ENCODE measurements at places on chromosomes 5 and 9.

- DNase-seq: peak; percentile 42
Observed at GRCh38 chr5:111227801-111228200, 3.6 kb downstream of the CAMK4 start.

DNA sequence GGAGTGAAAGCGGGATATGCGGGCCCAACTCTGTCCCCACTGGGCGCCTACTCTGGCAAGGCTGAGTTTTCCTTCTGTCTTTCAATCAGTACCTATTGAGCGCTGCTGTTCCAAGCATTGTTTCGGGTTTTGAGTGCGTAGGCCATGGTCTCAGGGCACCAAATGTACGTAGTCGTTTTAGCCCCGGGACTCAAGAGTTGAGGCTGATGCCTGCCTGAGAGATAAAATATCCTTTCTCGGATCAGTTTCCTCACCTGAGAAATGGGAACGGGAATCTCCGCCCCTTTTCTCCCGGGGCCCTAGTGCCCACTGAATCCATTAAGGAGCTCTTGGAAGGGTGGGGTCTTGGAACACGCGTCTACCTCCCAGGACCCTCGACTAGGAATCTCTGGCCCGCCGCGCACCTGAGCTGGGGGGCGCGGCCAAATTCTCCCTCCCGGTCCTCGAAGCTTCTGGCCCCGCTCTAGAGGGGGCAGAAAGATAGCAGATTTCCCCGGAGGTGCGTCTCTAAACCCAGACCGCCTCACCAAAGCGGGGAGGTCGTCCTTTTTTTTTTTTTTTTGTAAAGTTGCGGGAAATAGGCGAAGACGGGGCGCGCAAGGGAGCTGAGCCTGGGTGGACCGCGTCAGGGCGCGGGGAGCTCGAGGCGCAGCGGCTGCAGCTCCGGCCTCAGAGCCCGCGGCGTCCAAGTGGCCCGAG lies 494 bp upstream of the CXXC5 start:
- DNase-seq: no peak

GRCh38 chr9:109652971-109653370 lies 127.0 kb upstream of the PALM2AKAP2 start:
- peak; percentile 22 for DNase-seq

DNA sequence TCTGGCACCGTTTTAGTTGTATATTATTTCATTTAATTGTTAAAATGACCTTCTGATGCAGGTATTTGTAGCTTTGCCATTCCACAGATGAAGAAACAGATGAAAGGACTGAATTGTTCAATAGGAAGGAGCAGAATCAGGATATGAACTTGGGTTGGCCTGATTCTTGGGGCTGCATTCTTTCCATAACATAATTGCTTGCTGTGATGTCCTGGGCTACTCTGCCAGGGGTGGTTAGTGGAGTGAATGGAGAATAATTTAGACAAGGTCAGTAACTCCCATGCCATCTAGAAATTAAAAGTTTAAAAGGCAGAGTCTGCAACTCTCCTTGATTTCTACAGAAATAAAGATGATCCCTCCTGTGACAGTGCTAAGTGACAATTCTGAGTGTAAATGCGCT lies 15.9 kb downstream of the TLR4 start:
- DNase-seq: no peak

GRCh38 chr5:124234770-124235562 lies 511.5 kb downstream of the ZNF608 start:
- no peak for DNase-seq

- DNase-seq: no peak
Observed at GRCh38 chr5:57476601-57477056, 6.0 kb downstream of the ACTBL2 start.

GRCh38 chr9:90727488-90727887 lies 74.1 kb upstream of the SYK start:
- no peak for DNase-seq

GRCh38 chr5:2522372-2522771 lies 229.1 kb downstream of the IRX2 start:
- no peak for DNase-seq

DNA sequence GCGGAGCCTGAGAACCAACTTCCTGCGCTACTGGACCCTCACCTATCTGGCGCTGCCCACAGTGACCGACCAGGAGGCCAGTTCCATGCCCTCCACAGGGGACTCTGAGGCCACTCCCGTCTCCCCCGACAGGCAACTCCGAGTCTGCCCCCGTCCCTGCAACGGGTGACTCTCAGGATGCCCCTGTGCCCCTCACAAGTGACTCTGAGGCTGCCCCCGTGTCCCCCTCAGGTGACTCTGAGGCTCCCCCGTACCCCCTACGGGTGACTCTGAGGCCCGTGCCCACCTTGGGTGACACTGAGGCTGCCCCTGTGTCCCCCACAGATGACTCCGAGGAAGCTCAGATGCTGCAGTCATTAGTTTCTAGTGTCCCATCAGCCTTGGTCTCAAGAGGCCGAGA lies 25.1 kb downstream of the CEL start:
- DNase-seq: no peak

DNA sequence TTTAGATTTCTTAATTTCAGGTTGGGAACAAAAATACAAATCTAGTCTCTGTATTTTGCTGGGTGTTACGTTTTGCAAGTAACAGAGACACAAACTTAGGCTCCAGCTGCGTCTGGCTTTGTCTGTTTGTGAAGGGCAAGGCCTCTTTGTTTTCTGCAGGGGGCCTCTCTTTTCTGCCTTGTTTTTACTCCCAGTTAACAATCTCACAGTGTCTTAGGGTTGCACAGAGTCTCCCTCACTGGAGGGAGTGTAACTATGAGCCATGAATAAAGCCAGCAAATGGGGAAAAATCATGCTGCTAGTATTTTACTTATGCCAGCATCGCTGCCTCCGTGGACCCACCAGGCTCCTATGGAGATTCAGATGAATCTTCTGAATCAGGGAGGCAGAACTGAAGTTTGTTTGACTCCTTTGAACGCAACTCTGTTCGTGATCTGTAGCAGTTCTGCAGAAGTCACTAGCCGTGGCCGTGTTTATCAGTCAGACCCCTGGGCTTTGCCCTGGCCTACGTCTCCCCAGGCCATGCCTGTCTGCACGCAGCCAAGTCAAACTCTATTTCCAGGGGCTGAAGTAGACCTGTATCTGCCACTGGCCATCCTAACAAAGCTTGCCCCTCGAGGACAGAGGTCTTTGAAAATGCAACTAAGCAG lies 77.2 kb downstream of the ATP10B start:
- DNase-seq: no peak

DNA sequence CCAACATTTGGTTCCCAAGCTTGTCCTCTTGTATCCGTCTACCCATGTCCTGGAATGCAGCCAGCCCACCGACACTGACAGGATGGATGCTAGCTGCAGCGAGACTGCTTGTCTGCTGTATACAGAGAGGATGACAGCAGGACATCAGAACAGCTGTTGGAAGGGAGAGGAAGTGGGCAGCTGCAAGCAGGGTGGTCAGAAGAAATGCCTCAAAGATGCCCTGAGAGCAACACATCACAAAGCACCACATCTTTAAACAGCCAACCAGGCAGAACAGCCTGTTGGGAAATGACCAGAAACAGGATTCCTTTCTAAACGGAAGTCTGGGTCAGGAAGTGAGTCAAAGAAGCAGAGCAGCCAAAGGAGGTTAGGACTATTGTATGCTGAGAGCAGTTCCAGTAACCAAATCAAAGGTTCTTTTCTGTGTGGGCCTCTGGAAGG lies 219.1 kb downstream of the NDUFS4 start:
- DNase-seq: peak; percentile 58

GRCh38 chr5:73946278-73946677 lies 320.3 kb downstream of the ARHGEF28 start:
- DNase-seq: no peak

- no peak for DNase-seq
Observed at GRCh38 chr5:73445665-73446630, 2.6 kb downstream of the FOXD1 start.

DNA sequence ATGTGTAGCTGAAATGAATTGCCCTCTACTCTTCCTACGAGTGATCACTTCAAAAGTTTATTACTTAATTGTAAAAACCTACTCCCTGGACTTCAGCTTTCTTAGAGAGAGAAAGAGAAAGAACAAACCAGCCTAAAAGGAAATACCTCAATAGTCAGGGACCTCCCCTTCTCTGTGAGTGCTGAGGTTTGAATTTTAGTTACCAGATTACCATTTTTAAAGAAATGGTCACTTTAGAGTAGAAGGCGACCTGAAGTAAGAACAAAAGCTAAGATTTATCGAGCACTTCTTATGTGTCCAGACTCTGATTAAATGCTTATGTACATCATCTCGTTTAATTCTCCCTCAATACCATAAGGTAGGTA lies 11.3 kb downstream of the RAPGEF1 start:
- DNase-seq: no peak

GRCh38 chr5:81202655-81203054 lies 30.5 kb upstream of the CKMT2 start:
- DNase-seq: no peak

DNA sequence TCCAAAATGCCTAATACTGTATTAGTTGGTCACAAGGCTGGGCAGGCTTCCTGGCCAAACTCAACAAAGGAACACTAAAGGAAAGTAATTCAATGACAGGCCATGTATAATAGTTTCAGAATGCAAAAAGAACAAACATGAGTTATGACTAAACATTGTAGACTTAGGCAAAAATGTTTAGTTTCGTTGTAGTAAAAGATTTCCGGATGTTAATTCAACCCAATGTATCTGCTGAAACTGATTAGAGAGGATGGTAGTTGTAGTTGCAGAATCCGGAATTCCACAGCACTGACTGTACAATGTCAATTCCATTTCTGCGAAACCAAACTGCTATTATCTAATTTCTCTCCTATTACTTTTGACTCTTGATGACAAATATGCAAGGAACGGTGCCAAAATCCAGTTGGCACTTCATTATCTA lies 117.9 kb upstream of the FST start:
- DNase-seq: no peak

DNA sequence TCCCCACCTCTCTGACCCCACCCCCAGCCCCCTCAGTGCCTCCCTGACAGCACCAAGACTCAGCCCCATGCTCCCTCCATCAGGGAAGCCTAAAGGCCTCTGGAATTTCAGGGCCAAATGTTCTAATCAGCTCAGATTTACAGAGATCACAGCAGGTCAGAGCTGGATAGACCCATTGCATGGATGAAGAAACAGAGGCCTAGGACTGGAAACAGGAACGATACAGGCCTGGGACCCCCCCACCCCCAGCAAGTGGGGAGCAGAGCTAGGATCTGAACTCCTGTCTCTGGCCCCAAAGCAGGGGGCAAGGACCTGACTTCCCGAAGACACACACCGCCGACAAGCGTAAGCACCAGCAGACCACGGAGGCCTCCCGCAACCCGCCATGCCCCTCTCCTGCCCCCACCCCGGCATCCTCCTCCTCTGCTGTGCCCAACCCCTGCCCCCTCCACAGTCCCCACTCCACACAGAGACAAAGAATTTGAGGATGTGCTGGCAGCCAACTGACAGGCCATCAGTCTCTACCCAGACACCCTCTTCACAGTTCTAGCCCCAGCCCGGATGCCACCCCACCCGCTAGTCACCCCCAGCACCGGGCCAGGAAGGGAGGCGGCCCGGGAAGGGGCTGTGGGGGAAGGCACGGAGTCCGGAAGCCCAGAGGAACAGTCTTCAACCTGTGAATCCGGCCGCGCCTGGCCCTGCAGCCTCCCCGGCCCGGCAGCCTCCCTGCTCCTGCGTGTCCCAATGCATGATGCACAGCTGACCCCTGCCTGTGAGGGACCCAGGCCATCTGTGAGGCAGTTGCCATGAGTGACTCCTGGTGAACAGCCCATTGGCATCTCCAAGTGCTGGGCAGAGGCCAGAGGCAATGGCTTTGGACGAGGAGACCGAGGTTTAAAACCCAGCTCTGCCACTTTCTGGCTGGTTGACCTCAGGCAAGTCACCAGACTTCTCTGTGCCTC lies 31.3 kb downstream of the NDUFA8 start:
- DNase-seq: no peak

GRCh38 chr5:82798676-82799075 lies 278.5 kb downstream of the TMEM167A start:
- DNase-seq: no peak

- DNase-seq: no peak
Observed at GRCh38 chr5:167294882-167295680, 996.4 kb upstream of the WWC1 start.

DNA sequence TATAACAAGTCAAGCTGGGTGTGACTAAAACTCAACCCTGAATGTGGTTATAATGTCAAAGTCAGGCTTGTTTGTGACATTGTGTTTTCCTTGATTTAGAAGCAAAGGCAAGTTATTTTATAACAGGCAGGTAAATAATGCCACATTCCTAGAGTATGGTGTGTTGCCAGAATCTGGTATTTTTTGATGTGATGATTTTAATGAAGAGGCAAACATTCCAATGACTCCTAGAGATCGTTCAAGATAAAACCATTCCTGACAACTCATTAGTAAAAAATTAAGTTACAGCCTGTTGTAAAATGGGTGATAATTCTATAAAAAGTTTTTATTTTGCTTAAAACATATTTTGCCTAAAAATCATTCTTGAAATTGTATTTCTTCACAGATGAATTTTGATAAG lies 60.0 kb downstream of the RAB14 start:
- DNase-seq: no peak

GRCh38 chr9:102631559-102631958 lies 363.6 kb upstream of the CYLC2 start:
- peak; percentile 0 for DNase-seq

- DNase-seq: peak; percentile 71
Observed at GRCh38 chr5:32709750-32710549, 1.2 kb upstream of the NPR3 start.

DNA sequence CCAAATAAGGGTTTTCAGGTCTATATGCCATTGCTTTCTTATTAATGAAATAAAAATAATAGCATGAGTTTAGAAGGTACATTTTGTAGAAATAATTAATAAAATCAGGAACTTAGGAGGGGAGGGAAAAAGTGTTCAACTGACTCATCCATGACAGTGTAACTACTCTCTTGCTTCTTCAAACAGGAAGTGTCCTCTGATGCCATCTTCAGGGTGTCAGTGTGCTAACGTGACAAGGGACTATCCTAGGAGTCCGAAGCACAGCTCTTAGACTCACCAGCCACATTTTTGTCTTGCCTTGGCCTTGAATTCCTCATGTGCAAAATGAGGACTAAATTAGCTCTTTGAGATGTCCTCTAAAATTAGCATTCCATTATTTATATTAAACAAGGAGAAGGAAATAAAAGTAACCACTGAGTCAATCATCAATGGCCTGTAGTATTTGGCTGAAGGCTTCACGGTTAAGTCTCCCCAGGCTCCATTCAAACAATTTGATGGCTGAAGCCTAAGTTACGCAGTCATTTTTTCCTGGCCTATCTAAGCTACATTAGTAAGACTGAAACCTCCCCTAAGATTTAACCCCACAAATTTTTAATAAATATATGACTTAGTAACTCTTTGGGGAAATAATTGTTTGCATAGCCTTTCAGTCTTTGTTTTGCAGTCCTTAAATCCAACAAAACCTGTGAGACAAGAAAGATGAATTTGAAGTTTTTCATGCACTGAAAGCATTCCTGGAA lies 151.1 kb downstream of the ARL15 start:
- DNase-seq: no peak

DNA sequence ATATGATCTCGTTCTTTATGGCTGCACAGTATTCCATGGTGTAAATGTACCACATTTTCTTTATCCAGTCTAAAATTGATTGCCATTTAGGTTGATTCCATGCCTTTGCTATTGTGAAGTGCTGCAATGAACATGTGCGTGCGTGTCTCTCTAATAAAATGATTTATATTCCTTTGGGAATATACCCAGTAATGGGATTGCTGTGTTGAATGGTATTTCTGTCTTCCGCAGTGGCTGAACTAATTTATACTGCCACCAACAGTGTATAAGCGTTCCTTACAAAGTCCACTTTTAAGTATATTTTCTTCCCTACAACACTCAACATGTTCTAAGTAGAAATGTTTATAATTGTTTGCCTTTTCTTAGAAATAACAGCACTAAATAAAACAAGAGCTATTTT lies 521.9 kb downstream of the DTWD2 start:
- no peak for DNase-seq

- no peak for DNase-seq
Observed at GRCh38 chr5:76245590-76245989, 157.5 kb upstream of the IQGAP2 start.

Measured in activated CD4-positive, alpha-beta T cell treated with anti-CD3 and anti-CD28 coated beads, Interleukin-2, amount 50 U/mL, for 16 hours (primary cell).